ENCODE measurements at places on chromosomes 1 and 21. TPM values are rescaled to one million over a fixed set of nuclear protein-coding genes. Genes with fewer than 3 reads are reported as not detected.

Gene MATN1
- not detected for total RNA-seq

Gene SPRR2A
- total RNA-seq, result not detected

Gene AHCYL1
- 83.2 TPM for total RNA-seq

Gene PTAFR
- total RNA-seq, result 0.03 TPM

Gene DDX59
- 13.1 TPM for total RNA-seq

Gene LCK
- total RNA-seq, result not detected

Gene CRP
- total RNA-seq, result not detected

Gene CELA2B
- not detected for total RNA-seq

Gene TCP10L
- 0.26 TPM for total RNA-seq

Gene NPHS2
- not detected for total RNA-seq

Gene BTBD8
- 2.1 TPM for total RNA-seq

Gene FCER1G
- not detected for total RNA-seq

Gene ATP1A4
- total RNA-seq, result not detected

Gene RAB7B
- 6.5 TPM for total RNA-seq

Gene IGSF21
- not detected for total RNA-seq

Gene FLVCR1
- 5.7 TPM for total RNA-seq
